ENCODE measurements at places on chromosomes 6 and 20.

DNA sequence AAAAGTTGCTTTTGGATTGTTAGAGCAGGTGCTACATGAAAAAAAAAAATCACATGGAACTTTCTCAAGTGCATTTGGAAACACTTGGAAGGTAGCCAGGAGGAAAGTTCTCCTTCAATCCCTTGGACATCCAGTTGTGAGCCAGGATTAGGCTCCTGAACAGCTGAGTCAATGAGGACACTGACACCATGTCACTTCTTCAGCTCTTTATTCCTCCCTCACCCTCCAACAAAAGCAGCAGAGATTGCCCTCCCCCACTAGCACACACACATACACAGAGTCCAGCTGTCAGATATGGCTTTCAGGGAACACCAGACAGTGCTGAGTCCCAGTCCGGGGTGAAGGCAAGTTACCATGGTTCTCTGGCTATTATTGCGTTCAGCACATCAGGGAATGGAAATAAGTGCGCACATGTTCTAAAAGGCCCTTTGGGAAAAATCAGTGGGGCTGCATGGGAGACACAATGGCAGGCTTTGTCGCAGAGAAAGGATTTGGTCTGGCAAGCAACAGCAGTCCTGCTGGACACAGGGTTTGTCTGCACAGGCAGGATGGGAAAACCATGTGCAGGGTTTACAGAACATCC is 124.7 kb upstream of the MARCKS start:
- DNase-seq = no peak

- DNase-seq = no peak
Measured at GRCh38 chr6:169200893-169201514, 52.6 kb downstream of the THBS2 start.

GRCh38 chr6:83708970-83709747 is at the start of gene SNAP91:
Gene SNAP91 (minus strand): TSS chr6:83709101. CDS start chr6:83707927, 1,174 bp downstream.
- no peak for DNase-seq

DNA sequence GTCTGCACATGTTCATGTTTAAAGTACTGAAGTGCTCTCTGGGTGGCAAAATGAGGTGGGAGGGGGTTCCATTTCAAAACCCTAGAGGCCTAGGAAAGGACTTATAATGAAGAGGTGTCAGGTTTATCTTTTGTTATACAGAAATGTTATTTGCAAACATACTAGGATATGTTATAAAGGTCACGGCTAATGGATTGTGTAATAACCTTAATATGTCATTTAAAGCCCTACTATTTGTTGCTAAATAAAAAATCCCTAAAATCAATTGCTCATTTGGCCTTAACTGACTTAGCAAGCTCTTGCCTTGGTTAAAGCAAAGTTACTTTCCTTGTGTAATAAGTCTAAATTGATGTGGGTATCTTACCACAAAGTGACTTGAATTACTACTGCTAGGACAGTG is 8.8 kb downstream of the NKX2-4 start:
- DNase-seq = no peak

DNA sequence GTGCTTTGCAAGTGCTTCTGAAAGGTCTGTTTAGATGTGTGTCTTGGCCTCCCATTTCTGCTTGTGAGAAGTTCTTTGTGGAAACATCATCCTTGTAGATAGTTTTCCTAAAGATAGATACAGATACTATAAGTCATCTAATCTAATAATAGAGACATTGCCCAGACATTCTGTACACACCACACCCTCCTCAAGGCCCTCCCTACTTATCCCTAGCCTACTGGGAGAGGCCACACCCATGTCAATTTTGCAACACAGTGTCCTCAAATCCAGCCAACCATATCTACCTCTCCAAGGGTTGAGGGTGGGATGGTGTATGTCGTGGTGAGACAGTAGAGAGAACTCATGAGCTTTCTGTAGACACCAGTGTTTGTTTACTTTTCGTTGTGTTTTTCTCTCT is 6.2 kb downstream of the KDM1B start:
- no peak for DNase-seq

DNA sequence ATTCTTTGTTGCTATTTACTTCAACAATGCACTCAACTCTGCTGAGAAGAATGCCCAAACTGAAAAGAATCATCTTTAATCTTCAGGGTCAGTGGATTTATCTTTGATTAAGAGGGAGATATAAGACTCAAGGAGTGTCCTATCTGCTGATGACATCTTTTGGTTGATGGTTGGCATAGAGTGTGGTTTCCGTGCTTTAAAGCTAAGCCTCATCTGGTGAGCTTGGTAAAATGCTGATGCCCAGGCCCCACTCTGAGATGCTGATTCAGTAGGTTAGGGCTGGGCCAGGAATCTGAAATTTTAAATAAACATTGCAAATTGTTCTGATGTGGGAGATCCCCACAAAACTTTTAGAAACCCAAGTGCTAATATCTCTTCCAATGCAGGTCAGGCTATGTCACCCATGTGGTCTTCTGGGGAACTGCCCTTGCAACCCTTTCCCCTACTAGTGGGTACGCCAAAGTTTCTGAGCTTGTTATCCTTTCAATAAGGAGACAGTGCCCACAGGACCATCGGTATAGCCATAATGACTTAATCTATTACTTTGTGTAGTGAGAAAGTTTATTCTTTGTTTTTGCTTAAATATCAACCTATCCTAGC is 68.5 kb upstream of the ARMH2 start:
- DNase-seq = no peak

DNA sequence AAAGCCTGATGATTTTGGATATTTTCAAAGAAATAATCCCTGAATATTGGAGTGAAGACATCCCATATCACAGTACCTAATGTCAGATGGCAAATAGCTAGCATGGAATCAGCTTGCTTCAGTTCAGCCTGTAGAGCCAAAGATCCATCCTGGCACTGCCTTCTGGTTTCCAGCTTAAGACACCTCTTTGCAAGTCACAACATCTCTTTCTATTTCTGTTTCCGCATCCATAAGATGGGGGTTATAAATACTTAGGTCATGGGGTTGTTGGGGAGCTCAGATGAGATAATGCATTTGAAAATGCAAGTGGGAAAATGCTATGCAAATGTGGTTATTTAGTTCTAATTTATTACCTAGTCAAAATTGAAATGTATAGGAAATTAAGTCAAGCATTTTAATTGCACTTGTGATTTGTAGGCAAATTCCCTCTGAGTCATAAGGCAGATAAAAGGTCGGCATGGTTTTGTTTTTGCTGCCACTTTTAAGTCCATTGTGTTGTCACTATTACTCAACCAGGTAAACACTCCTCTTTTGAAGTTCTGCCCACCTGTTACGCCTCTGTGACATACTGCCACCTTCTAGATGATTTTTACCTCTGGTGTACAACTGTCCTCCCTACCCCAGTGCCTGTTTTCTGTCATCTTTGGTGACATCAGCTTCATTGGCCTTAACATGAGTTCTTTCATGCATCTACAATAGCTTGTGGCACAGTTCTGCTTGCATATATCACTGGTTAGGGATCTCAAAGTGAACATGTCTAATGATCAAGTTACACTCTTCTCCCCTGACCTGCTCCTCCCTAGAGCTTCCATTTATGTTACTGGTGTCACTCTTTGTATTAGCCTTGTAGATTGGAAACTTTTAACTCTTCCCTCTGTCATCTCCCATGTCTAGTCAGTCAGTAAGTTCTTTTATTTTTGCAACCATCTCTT is 96.6 kb downstream of the CDKAL1 start:
- no peak for DNase-seq

DNA sequence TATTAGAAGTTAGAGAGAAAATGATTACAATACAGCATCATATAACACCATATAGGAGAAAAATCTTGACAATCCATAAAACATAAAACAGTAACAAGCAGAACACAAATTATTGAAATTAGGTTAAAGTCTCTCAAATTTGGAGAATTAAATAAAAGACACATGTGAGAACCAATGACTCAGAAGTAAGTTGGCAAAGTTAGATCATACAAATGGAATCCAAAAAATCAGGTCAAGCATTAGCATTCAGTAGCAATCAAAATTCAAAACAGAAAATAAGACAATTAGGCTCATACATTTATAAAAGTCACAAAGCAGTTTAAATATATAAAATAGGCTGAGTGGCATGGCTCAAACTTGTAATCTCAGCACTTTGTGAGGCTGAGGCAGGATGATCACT is 775.6 kb downstream of the PHF3 start:
- DNase-seq = no peak

DNA sequence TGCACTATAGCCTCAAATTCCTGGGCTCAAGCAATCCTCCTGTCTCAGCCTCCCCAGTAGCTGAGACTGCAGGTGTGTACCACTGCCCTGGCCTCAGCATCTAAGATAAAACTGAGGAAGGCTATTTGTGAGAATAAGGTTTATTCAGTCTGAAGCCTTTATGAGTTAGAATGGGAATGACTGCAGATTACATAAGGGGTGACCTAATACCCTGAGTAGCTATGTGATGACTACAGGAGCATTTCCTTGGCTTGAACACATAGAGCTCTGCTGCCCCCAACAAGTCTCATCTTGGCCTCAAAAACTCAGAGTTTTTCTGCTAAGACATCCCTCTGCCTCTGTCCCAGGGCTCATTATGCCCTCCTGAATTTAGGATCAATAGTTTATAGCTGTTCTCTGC is 7.6 kb downstream of the GSS start:
- DNase-seq = no peak

DNA sequence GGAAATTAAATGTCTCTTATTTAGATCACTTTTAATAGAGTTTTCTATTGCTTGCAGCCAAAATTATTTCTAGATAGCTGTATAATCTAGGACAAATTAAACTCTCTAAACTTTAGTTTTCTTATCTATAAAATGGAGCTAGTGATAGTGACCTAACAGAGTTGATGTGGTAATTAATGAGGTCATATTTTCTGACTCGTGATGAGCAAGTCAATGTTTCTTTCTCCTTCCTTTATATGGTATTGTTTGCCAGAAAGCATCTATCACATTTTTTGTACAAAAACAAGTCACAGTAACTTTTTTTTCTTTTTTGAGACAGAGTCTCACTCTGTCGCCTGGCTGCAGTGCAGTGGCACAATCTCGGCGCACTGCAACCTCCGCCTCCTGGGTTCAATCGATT is 267.7 kb downstream of the FARS2 start:
- DNase-seq = no peak

Measured in stimulated activated CD4-positive, alpha-beta T cell treated with anti-CD3 and anti-CD28 coated beads, Interleukin-1b, Interleukin-23, amount 100 ng/mL, for 24 hours (primary cell).